ENCODE measurements at places on chromosomes 3 and 15. TPM values are rescaled to one million over a fixed set of nuclear protein-coding genes. Genes with fewer than 3 reads are reported as not detected.

Gene GP5
- total RNA-seq, result not detected

DNA sequence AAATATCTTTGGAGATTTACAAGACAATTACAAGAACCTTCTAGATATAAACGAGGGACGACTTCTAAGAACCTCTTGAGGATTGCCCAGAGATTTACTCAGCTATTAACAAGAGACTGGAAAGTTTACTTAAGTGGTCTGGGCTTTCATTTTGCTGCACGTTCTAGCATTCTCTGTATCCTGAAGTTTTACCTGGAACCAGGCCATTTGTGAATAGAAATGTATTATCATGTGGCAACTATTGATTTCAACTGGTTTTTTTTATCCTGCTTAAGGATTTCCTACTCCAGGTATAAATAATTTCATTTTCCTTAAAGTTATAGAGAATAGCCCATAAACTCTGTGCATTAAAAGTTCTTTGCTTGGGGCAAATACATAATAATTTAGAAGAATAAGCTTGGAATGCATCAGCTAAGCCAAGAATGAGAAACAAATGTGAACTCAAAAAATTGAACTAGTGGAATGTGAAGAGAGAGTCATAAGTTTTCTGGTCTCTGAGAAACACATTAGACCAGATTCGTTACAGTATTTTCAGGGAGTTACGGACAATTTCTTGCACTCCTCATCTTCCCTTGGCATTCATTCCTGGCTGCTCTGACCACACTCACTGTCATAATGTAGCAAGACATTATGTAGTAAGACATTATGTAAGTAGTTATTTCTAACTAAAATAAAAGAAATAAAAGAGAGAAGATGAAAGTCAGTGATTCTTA is 1.3 kb downstream of the AQP9 start:
- no peak overlapping the region for H3K4me3 ChIP-seq
- H3K27ac ChIP-seq, result no peak overlapping the region
- H3K27me3 ChIP-seq, result no peaks in the 10 kb centered on the region
- H3K36me3 ChIP-seq, result no peaks in the 10 kb centered on the region

- no peak overlapping the region for H3K4me3 ChIP-seq
- DNase-seq, result no peak
- no peaks in the 10 kb centered on the region for H3K36me3 ChIP-seq
- no peak overlapping the region for H3K27ac ChIP-seq
- H3K4me1 ChIP-seq, result no peaks in the 10 kb centered on the region
- H3K27me3 ChIP-seq, result no peaks in the 10 kb centered on the region
Observed at GRCh38 chr15:49255966-49256759, 86.1 kb downstream of the GALK2 start.

- DNase-seq, result peak; percentile 57
- peak within 1 kb of the TSS; percentile 45 for H3K4me3 ChIP-seq
- H3K27ac ChIP-seq, result peak within 1 kb of the TSS; percentile 86
Observed at GRCh38 chr3:48662753-48663488, at the start of gene CELSR3. TSS of gene CELSR3 (minus strand) at chr3:48662886. CDS start at chr3:48662634, 252 bp downstream.

- H3K4me1 ChIP-seq, result peaks cover 3% of the 10 kb centered on the region
- H3K27me3 ChIP-seq, result no peaks in the 10 kb centered on the region
- no peaks in the 10 kb centered on the region for H3K36me3 ChIP-seq
- H3K4me3 ChIP-seq, result no peak overlapping the region
Observed at GRCh38 chr3:155386919-155387318, 93.4 kb upstream of the STRIT1 start.

DNA sequence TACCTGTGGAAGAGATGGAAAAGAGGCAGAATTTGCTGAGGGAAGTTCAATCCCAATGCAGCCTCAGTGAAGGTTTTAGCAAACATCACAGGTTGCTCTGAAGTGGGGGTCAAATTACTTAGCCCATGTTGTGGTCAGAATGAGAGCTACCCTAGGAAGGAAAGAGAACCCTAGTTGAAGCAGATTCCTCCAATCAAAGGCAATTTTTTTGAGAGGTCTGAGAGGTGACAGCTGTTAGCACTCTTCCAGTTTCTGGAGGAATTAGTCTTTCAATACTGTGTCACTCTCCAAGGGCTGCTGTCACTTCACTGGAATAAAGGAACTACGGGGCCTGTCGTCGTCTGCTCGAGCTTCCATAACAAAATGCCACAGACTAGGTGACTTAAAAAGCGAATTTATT is 584.2 kb upstream of the DPPA4 start:
- DNase-seq, result no peak
- no peaks in the 10 kb centered on the region for H3K36me3 ChIP-seq
- H3K4me1 ChIP-seq, result no peaks in the 10 kb centered on the region
- H3K27me3 ChIP-seq, result no peaks in the 10 kb centered on the region

Gene PLCL2
- 21.9 TPM for total RNA-seq

DNA sequence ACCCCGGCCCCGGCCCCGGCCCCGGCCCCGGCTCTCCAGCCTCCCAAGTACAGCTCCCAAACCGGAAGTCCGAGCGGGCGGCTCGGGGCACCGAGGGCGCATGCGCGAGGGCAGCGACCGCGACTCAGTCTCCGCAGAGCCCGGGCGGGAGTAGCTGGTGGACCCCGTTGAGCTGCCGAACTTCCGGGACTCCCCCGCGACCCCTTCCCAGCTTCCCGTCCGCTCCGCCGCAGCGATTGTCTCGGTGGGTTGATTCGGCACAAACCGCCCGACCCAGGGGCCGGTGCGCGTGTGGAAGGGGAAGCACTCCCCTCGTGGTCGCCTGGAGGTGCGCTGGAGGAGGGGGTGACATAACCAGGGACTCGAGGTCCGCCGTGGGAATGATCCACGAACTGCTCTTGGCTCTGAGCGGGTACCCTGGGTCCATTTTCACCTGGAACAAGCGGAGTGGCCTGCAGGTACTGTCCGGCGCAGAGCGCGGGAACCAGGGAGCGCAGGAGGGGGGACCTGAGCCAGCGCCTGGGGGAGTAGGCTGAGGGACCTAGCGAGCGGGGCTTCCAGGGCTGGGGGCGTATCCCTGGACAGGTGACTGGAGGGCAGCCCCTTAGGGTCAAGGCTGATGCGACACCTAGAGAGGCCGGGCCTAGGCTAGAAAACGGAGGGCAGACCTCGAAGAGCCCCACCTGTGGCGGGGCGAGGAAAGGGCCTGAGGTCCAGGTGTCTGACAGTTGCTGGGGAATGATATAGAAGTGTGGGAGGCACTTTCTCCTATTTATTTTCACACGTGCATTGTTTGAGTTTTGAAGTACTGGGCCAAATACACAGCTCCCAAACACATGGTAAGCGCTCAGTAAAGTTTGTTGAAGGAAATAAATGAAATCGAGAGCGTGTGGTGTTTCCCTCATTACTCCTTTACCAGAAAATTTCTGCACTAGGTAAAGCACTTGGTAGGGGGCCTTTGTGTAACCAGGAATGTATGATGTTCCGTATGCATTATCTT is at the start of the genes TUBGCP4 and ZSCAN29:
Gene TUBGCP4, plus strand, starts transcription at position 127 of the 1,000 bp plus-strand sequence. Its CDS starts 254 bp downstream, at position 381.
Gene ZSCAN29, minus strand, starts transcription at position 69 of the 1,000 bp plus-strand sequence. CDS start 1,130 bp downstream, outside the sequence.
- H3K36me3 ChIP-seq, result no peaks in the 10 kb centered on the region
- DNase-seq, result peak; percentile 72
- peaks cover 12% of the 10 kb centered on the region for H3K4me1 ChIP-seq

- no peaks in the 10 kb centered on the region for H3K36me3 ChIP-seq
- no peaks in the 10 kb centered on the region for H3K27me3 ChIP-seq
- H3K4me3 ChIP-seq, result no peak overlapping the region
- no peak for DNase-seq
Observed at GRCh38 chr3:15979495-15979894, 181.7 kb upstream of the ANKRD28 start.

DNA sequence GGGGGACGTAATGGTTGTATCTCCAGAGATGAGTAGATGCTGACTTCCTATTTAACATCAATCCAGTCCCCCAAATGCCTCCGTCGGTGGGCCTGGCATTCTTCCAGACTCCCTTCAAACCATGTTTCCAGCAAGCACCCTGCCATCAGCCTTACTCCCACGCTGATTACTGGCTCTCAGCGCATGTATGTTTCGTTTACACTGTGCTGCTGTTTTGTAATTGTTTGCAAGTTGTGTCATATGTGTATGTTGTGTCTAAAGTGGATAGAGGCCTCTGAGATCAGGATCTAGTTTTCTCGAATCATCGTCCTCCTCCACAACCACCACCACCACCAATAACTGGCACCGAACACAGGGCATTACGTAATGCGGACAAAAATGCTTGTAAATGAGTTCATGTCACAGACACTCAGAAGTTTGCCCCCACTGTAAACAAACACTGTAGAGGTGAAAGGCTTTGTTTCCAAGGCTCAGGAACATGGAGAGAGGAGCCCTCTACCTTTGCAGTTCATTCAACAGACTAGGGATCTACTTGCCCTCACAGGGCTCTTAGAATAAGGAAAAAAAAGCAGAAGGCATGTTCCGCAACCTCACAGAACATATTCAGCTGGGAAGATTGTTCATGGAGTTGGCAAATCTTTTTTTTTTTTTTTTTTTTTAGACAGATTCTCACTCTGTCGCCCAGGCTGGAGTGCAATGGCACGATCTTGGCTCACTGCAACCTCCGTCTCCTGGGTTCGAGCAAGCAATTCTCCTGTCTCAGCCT is 46.1 kb upstream of the SEMA4B start:
- no peaks in the 10 kb centered on the region for H3K27me3 ChIP-seq
- peak overlapping the region; percentile 83 for H3K27ac ChIP-seq
- DNase-seq, result no peak
- H3K36me3 ChIP-seq, result no peaks in the 10 kb centered on the region

- H3K4me3 ChIP-seq, result no peak overlapping the region
- H3K27ac ChIP-seq, result no peak overlapping the region
- no peaks in the 10 kb centered on the region for H3K4me1 ChIP-seq
- peaks cover 19% of the 10 kb centered on the region for H3K36me3 ChIP-seq
- H3K27me3 ChIP-seq, result no peaks in the 10 kb centered on the region
Observed at GRCh38 chr3:196063049-196063448, 18.8 kb downstream of the TFRC start.

- no peaks in the 10 kb centered on the region for H3K36me3 ChIP-seq
- H3K4me1 ChIP-seq, result no peaks in the 10 kb centered on the region
Observed at GRCh38 chr3:59771768-59772181, 722.0 kb upstream of the CFAP20DC start.

Gene DALRD3
- 48.4 TPM for total RNA-seq

DNA sequence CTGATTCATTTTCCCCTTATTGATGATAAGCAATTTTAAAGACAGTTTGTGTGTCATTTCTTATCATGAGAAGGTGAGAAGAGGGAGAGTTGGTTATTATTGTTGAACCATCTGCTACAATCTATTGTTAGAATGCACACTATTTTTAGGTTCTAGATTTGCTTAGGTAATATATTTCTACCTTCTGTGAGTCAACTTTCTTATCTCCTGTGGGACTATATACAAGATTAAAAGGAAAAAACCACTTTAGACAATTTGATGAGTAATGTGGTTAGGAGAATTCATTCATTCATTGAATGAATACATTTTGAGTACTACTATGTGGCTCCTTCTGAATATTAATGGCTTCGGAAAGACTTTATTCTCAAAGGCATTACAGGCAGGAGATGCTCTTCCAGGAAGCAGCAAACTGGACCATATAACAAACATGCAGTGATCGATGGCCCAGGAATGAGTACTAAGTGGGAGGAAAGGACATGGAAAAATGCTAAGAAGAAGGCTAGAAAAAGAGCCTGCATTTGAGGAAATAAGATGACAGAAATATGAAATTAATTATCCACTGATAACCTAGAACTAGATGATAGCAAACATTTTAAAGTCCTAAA is 22.4 kb downstream of the SPTSSB start:
- no peaks in the 10 kb centered on the region for H3K4me1 ChIP-seq
- no peaks in the 10 kb centered on the region for H3K27me3 ChIP-seq
- H3K36me3 ChIP-seq, result no peaks in the 10 kb centered on the region
- H3K4me3 ChIP-seq, result no peak overlapping the region
- no peak for DNase-seq
- no peak overlapping the region for H3K27ac ChIP-seq

Gene BUB1B
- total RNA-seq, result 0.33 TPM

GRCh38 chr3:193885832-193886231 is 250.1 kb upstream of the HES1 start:
- H3K36me3 ChIP-seq, result no peaks in the 10 kb centered on the region
- no peak overlapping the region for H3K27ac ChIP-seq
- no peaks in the 10 kb centered on the region for H3K27me3 ChIP-seq
- H3K4me3 ChIP-seq, result no peak overlapping the region

- no peak overlapping the region for H3K27ac ChIP-seq
- no peak for DNase-seq
- H3K27me3 ChIP-seq, result no peaks in the 10 kb centered on the region
- no peak overlapping the region for H3K4me3 ChIP-seq
- no peaks in the 10 kb centered on the region for H3K36me3 ChIP-seq
- H3K4me1 ChIP-seq, result no peaks in the 10 kb centered on the region
Observed at GRCh38 chr15:83306561-83306960, 22.1 kb upstream of the BNC1 start.

- no peak overlapping the region for H3K27ac ChIP-seq
- H3K36me3 ChIP-seq, result no peaks in the 10 kb centered on the region
- DNase-seq, result no peak
- no peaks in the 10 kb centered on the region for H3K27me3 ChIP-seq
Observed at GRCh38 chr15:98263787-98264186, 303.3 kb downstream of the ARRDC4 start.

Gene FLNB
- total RNA-seq, result 242 TPM

DNA sequence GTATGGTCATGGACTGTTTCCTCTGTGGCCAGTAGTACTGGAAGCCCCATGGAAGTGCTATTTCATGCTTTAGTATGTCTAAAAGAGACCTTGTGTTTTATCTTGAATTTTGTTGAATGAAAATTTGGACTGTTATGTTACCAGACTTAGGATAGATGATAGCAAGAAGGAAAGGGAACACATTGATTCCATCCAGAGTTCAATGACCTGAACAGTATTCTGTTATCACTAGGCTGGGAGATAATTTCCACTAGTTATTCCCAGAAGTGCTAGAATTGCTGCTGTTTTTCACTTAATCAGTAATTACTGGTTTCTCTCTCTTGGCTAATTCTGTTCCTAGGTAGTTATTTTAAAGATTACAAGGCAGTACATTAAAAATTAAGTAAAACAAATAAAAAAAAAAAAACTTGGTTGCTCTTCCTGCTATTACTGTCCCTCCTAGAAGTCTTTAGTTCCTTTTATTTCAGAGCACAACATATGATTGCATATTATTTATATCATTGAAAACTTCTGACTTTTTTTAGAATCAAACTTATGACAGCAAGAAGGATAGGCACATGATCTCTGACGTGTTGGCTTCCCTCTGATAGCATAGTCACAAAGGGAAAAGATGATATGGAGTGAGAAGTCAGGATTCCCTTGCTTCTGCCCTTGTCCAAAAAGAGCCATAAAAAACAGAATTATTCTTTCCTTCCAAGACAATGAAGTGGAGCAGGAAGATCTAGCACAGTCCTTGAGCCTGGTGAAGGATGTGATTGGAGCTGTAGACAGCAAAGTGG is 72.2 kb downstream of the KLHL25 start:
- H3K4me3 ChIP-seq, result no peak overlapping the region
- no peak for DNase-seq
- no peaks in the 10 kb centered on the region for H3K4me1 ChIP-seq
- H3K27ac ChIP-seq, result no peak overlapping the region

Gene CDCP1
- total RNA-seq, result 8.5 TPM

GRCh38 chr3:25182794-25183193 is 245.3 kb upstream of the RARB start:
- DNase-seq, result no peak
- H3K4me1 ChIP-seq, result no peaks in the 10 kb centered on the region
- no peaks in the 10 kb centered on the region for H3K36me3 ChIP-seq
- no peak overlapping the region for H3K27ac ChIP-seq

DNA sequence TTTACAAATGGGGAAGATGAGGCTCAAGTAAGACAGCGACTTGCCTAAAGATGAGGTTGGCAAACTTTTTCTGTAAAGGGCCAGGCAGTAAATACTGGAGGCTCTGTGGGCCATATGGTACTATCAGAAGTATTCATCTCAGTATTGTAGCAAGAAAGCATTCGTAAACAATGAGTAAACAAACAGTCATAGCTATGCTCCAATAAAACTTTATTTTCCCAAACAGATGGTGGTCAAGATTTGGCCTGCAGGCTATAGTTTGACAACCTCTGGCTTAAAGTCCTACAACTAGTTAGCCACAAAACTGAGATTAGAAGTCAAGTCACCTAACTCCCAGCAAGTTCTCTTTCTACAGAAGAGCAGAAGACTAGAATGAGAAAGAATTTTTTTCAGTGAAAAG is 177.0 kb upstream of the NECTIN3 start:
- H3K27ac ChIP-seq, result no peak overlapping the region
- no peaks in the 10 kb centered on the region for H3K36me3 ChIP-seq
- no peaks in the 10 kb centered on the region for H3K27me3 ChIP-seq
- H3K4me3 ChIP-seq, result no peak overlapping the region
